Thoracic aorta (tissue), 2 donors: ENCODE measurements at places on chromosomes 13 and 19.

GRCh38 chr13:110097013-110097412 lies 209.9 kb downstream of the COL4A1 start:
- DNase-seq, result no peak

DNA sequence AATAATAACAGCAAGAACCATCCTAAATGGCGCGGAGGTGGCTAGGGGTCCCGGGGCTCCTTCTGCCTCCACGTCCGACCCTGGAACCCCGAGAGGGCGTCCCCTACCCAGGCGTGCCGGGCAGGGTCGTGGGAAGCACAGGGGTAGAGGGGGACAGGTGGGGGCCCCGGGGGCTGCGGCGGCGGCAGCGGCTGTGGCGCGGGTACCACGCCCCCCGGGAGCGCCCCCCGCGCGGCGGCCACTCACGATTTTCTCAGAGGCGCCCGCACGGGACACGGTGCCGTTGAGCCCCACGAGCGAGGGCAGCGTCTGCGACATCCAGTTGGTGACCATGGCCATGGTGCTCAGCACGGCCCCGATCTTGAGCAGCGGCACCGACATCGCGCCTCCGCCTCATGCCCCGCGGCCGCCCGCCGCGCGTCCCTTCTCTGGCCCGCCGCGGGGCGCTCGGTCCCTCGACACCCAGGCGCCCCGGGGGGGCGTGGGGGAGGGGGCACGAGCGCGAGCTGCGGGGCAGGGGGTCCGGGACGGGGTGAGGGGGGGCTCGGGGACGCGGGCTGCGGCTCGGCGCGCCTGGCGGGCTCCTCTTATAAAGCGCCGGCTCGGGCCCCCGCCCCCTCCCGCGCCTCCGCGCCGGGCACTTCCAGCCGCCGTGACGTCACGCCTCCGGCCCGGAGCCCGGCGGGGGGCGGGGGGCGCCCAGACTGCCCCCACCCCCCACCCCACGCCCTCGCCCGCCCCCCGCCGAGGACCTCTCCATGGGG lies 22.9 kb downstream of the OLFM2 start:
- DNase-seq, result no peak

- no peak for DNase-seq
These were observed 1.2 kb downstream of the EEF2 start for GRCh38 chr19:3983936-3984583.

GRCh38 chr13:46134961-46135522 lies 30.2 kb upstream of the CPB2 start:
- no peak for DNase-seq

GRCh38 chr13:33543089-33543459 lies 257.5 kb upstream of the STARD13 start:
- DNase-seq, result no peak
